ENCODE measurements at places on chromosomes 3 and 15.

DNA sequence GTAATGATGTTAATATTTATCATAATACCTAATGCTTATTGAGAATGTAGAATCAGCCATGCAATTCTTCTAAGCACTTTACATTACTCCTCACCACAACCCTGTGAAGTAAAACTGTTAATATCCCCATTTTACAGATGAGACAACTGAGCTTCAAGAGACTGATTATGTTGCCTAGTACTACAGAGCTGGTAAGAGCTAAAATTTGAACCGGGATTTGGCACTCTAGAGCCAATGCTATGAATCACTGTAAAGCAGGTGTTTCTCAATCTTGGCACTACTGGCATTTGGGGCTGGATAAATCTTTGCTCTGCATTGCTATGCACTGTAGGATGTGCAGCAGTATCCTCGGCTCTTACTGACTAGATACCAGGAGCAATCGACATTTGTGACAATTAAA lies 367.7 kb downstream of the MAGI1 start:
- no peak for DNase-seq

- DNase-seq = no peak
Observed at GRCh38 chr15:23823508-23823907, 136.4 kb upstream of the NDN start.

DNA sequence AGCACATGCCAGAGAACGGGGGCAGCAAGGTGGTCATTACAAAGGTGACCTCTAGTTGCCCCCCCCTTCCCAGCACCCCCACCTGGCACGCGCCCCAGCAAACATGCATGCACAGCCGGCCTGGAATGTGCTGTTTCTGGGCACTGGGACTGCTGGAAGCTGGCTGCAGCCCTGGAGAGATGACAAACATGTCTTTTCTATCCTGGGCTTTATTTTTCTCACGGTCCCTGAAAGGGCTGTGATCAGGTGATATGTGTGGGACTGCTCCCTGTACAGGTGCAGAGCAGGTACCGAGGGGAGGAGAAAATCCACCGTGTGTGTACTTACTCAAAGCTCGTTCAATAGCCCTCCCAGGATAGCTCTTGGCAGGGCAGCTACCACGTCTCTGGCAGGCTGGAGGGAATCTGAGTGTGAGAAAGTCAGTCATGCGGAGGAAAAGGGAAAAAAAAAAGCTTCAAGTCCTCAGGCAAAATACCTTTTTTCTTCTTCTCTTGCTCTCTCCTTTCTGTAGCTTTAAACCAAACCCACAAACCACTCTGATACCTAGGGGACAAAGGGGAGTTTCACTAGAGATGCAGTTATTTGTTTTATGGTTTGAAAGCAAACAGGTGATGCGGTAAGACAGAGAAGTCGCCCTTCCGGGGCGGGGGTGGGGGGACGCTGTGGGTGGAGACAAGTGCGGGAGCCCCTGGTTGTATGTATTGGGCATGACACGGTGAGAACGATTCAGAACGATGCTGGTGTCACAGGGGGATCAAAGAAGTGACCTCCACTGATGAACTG lies 5.0 kb upstream of the HES1 start:
- DNase-seq = no peak

- no peak for DNase-seq
Observed at GRCh38 chr15:33142708-33143107, 51.8 kb downstream of the FMN1 start.

GRCh38 chr3:15287565-15288330 lies 44.6 kb downstream of the SH3BP5 start:
- DNase-seq = no peak

- no peak for DNase-seq
Observed at GRCh38 chr3:155991847-155992246, 121.4 kb downstream of the GMPS start.

DNA sequence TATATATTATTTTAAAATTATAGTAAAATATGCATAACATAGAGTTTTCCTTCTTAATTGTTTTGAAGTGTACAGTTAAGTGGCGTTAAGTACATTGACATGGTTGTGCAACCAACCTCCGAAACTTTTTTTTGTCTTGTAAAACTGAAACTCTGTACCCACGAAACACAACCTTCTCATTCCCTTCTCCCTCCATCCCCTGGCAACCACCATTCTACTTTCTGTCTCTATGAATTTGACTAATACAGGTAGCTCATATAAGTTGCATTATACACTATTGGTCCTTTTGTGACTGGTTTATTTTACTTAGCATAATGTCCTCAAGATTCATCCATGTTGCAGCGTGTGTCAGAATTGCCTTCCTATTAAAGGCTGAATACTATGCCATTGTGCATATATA lies 179.4 kb downstream of the SATB1 start:
- no peak for DNase-seq

DNA sequence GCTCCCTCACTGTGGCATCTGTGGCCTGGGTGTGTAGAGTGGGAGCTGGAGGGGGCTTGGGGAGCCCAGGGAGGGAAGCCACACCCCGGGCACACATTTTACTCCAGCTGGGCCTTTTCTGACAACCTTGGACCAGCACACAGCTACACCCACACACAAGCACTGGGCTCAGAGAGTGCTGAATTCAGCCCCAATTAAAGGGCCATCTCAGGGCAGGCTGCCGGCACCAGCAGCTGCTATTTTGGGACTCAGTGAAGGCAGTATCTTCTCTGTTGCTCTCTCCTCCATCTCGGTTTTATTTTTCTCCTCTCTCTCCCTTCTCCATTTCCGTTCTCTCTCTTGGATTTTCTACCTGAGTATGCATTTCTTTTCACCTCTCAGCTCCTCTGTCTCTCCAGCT lies 19.1 kb upstream of the TBC1D21 start:
- no peak for DNase-seq

- no peak for DNase-seq
Observed at GRCh38 chr3:139339219-139339906, 4.5 kb upstream of the MRPS22 start.

DNA sequence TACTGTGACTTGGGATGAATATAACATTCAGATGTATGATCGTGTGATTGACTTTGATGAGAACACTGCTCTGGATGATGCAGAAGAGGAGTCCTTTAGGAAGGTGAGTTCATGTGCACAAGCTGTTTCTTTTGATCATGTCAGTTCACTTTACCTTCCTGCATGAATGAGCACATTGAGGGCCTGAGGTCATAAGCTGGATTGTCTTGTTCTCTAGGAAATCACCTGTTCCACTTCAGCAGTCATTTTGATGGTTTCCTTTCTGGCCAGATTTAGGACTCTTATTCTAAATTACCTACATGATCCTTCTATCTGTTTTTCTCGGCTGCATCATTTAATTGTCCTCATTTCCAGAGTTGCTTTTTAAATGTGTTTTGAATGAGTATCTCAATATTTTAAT lies 4.1 kb downstream of the RCN2 start:
- no peak for DNase-seq

- no peak for DNase-seq
Observed at GRCh38 chr3:160676547-160677303, at the start of gene ARL14. TSS of gene ARL14 (plus strand) at chr3:160677160. CDS start at chr3:160677347, 187 bp downstream.

- no peak for DNase-seq
Observed at GRCh38 chr15:38746211-38746610, 181.6 kb upstream of the RASGRP1 start.

DNA sequence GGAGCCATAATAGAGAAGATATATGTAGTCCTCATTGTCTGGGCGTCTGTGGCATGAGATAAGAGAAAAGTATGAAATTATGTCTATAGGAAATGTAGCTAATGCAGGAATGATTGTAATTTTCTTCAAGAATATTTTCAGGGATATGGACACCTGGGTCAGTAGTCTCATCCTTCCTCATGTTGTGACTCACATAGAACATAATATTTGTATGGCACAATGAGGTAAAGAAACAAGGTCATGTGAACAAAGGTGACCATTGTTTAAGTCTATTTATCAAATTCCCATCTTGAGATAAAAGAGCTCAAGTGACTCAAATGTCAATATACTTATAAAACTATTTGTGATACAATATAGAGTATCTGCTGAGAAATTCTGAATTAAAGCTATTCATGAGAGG lies 345.5 kb upstream of the ROBO1 start:
- DNase-seq = no peak

Data from hematopoietic multipotent progenitor cell treated with erythropoietin and hydrocortisone succinate and interleukin-3 and kit ligand, for 15 days (in vitro differentiated cells).